ENCODE measurements at places on chromosomes 7 and 10.
A peak's percentile ranks its signal among the peaks of the same experiment; 100 is the strongest.

DNA sequence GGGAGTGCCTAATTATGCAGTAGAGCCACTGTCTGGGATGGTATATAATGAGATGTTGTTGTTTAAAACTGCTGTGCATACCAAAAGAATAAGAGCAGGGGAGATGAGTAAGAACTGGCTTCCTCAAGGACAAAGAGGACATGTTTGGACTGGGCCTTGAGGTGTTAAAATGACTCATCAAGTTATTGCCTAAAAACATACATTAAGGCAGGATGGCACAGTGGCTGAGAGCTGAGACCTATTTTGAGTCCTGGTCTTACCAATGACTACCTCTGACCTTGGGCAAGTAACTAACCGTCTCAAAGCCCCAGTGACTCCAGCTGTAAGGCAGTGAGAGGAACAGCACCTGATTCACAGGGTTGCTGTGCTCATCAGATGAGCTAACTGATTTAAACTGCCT lies 71.1 kb downstream of the CFAP58 start:
- DNase-seq, result peak; percentile 41

GRCh38 chr10:113905756-113906155 lies 51.3 kb downstream of the NHLRC2 start:
- DNase-seq, result no peak

GRCh38 chr10:28480628-28480965 lies 52.3 kb upstream of the WAC start:
- DNase-seq, result no peak

GRCh38 chr7:50119815-50120637 lies 27.0 kb upstream of the ZPBP start:
- DNase-seq, result no peak

GRCh38 chr10:35959252-35959651 lies 317.2 kb upstream of the FZD8 start:
- peak; percentile 21 for DNase-seq

- no peak for DNase-seq
These were observed 11.5 kb downstream of the TMEM176B start for GRCh38 chr7:150788474-150789269.

GRCh38 chr7:148750442-148751355 lies 52.0 kb downstream of the CUL1 start:
- DNase-seq, result no peak

DNA sequence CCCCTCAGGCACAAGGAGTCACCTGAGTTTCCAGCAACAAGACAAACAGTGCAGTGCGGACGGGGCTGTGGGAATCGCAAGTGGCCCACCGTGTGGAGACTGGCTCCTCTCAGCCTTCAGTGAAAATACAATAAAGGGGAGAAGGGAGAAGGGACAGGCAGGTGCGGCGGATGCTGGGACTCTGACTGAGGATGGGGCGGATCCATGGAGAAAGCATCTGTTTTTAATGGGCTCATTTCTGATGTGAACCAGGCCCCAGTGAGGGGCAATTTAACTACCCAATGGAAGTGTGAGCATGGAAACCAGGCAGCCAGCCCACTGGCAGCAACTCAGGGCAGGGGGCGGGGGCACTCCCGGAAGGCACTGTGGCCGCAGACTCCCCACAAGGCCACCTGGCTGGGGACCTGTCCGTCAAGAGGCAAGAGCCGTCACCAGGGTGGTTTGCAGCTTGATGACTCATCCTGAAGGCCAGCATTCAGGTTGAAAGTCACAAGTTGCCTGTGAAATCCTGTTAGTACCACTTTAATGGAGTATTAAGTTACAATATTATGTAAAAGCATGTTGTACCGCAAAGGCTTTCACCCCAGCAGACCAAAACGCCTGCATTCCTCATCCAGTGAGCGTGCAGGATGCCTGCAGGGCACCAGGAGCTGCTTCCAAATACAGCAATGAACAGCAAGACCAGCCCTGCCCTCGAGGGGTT lies 476.4 kb downstream of the PTPRN2 start:
- DNase-seq, result no peak

- no peak for DNase-seq
These were observed 151.1 kb upstream of the SHH start for GRCh38 chr7:155963356-155963755.

DNA sequence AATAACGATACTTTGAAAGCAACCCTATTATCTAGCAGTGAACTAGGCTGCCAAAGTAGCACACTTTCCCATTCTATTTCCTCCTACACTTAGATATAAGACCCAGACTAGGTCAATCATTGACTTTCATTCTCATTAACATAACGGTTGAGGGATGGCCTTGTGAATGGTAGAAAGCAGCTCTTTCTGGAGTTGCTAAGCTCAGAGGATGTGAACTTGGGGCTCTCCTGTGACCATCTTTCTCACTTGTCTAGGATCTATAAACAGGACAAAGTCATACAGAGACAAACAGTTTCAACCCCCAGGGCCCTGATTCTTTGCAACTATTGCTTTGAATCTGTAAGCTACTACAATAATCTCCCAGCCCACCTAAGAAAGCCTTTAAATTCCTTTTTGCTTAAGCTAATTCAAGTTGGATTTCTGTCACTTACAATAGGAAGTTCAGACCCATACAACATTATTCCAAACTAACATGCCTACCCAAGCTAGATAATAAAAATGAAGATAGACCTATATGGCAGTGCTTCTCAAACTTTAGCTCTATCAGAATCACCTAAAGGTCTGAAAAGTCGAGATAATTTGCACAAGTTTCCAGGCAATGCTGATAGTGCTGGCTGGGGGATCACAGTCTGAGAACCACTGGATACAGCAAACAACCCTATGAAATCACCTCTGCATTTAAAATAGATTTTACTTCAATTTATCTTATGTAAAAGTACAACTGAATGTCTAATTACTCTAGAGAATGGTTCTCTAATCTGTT lies 16.7 kb downstream of the P4HA1 start:
- DNase-seq, result no peak

GRCh38 chr10:113261161-113261560 lies 291.7 kb upstream of the HABP2 start:
- DNase-seq, result no peak

DNA sequence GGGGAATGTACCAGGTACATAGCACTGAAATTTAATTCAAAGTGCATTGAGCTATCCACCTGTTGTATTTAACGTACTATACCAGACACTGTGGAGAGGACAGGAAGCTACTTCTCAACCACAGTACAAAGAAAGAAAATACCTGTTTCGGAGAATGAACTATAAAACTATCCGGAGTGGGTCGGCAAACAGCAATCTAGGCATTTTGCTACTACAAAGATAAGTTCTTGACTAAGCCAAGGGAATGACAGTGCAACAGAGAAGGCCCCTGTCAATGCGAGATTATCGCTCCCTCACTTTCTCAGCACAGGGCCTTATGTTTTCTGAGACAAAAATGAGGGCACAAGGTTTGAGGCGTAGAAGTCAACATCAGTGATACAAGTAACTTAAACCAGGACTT lies 27.4 kb downstream of the SFMBT2 start:
- DNase-seq, result no peak

DNA sequence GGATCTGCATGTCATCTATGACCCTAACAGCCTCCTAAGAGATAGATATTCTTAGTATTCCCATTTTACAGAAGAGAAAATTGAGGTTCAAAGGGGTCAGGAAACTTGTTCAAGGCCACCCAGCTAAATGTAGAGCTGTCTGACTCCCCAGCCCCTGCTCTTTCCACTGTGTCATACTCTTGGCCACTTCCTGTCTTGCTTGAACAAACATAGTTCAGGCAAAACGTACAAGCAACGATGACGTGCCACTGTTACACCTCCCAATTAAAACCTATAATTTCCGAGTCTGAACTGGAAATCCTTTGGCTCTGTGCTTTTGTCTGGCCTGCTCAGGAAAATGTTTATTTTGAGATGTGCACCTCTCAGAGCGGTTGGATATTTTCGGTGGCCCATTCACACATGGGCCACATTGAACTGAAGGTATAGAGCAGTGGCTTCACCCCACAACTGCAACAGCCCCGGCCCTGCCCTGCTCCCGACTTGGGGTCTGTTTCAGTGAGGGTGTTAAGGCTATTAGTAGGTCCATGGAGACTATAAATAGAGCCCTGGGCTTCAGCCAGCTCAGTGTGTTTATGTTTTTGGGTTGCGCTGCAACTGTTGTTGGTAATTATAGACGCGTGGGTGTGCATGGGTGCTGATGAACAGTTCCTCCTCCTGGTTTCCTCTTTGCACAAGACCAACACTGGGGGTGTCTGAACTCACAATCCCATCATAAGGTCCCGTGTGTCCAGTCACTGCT lies 172.3 kb upstream of the ADO start:
- DNase-seq, result no peak

DNA sequence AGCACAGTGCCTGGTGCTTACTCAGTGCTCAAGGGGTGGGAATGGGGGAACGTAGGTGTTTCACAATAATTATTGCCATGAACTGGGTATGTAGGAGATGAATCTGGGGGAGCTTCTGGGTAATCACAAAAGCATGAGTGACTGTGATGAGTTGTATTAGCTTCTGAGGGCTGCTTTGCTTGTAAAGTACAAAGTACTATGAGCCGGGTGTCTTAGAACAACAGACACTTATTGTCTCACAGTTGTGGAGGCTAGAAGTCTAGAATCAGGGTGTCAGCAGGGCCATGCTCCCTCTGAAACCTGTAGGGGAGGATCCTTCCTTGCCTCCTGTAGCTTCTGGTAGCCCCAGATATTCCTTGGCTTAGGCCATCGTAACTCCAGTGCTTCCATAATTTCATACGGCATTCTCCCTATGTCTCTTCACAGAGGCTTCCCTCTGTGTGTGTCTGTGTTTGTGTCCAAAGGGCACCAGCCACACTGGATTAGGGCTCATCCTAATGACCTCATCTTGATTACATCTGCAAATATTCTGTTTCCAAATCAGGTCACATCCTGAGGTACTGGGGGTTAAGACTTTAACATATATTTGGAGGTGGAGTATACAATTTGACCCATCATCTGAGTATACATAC lies 84.8 kb upstream of the AGBL3 start:
- no peak for DNase-seq

DNA sequence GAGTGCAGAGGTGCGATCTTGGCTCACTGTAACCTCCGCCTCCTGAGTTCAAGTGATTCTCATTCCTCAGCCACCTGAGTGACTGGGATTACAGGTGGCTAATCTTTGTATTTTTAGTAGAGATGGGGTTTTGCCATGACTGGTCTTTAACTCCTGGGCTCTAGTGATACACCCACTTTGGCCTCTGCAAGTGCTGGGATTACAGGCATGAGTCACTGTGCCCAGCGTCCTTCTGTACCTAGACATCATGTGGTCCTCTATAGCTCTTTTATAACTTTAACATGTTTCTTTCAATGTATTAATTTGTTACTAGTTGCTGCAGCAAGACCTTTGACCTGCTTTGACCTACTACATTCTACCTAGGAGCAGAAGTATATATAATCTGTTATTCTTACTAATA lies 38.7 kb upstream of the BICC1 start:
- DNase-seq, result peak; percentile 49

GRCh38 chr7:89049043-89049442 lies 253.5 kb upstream of the TEX47 start:
- DNase-seq, result no peak

DNA sequence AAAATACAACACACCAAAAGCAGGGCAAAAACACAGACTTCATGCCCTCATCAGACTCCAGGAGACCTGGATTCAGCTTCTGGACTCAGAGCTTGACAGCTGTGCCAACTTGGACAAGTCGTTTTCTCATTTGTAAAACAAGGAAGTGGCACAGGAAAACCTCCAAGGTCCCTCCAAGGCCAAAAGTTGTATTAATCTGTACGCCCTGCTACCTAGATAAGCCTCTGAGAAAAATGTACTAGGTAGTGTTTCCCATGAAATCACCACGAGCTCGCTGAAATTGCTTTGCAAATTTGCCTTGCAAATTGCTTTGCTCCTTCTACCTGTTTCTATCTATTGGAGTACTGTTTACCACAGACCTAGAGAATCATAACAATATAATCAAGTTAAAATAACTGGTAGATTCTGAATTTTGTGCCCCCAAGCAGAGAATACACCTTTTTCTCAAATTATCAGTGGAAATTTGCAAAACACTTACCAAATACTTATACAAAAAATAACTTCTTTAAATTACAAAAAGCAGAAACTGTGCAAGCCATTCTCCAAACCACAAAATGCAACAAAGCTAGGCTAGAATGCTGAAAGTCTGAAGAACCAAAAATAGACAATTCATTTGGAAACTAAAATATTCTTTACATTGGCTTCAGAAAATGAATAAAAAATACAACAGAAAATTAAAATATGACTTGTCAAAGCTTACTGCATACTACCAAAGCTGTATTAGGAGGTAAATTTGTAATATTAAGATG lies 158.1 kb upstream of the CHST15 start:
- no peak for DNase-seq

GRCh38 chr10:13993673-13994089 lies 337.0 kb downstream of the FRMD4A start:
- no peak for DNase-seq

DNA sequence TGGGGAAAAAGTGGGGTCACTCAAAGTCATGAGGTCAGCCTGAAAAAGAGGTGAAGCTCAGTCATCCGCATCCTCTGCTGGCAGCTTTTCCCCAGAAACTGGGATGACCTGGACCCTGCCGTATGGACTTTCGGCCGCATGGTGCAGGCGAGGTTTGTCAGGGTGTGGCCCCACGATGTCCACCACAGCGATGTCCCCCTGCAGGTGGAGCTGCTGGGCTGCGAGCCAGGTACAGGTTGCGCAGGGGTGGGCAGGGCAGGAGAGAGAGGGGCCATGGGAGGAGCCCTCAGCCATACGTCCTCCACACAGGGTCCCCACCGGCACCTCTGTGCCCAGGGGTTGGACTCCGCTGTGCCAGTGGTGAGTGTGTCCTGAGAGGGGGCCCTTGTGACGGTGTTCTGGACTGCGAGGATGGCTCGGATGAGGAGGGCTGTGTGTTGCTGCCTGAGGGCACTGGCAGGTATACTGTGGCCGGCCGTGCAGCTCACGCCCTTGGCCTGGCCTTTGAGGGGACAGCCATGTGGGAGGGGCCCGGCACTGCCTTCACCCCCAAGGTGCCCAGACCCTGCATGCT lies 23.0 kb upstream of the ZNF467 start:
- DNase-seq, result no peak

DNA sequence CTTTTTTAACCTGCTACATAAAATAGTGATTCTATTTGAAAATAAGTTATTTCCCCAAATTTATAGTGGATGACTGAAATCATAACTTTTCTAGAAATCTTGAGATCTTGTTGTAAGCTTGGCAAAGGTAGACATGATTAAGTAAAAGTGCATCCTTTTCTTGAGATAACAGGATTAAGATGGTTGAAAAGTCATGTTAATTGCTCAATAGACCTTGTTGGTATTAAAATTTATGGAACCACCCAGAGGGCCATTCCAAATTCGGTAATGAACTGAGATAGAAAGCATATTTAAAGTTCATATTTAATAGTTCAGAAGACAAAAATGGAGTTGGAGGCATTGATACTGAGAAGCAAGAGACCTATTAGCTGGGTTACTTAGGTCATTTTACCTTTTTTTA lies 139.1 kb downstream of the BICC1 start:
- DNase-seq, result no peak

DNA sequence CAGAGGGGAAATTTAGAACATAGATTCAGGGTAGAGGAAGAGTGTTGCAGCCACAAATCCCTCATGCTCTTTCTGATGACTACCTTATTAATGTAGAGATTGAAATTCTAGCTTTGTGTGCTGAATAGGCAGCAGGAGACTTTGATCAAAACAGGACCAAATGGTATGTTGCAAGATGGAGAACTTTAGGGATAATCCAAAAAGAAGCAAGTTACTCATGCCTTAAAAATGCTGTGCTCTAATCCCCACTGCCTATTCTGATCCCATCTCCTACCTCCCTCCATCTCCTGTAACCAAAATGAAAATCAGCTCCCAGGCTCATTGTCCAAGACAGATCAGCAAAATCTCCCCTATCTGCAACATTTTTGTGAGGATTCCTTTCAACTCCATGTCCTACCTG lies 31.3 kb downstream of the CH25H start:
- DNase-seq, result no peak
